Renal cortical epithelial cell (primary cell): ENCODE measurements at places on chromosomes 2 and 18. TPM values are rescaled to one million over a fixed set of nuclear protein-coding genes. Genes with fewer than 3 reads are reported as not detected.

LOXHD1 gene
- not detected in 2 replicates for total RNA-seq

DNA sequence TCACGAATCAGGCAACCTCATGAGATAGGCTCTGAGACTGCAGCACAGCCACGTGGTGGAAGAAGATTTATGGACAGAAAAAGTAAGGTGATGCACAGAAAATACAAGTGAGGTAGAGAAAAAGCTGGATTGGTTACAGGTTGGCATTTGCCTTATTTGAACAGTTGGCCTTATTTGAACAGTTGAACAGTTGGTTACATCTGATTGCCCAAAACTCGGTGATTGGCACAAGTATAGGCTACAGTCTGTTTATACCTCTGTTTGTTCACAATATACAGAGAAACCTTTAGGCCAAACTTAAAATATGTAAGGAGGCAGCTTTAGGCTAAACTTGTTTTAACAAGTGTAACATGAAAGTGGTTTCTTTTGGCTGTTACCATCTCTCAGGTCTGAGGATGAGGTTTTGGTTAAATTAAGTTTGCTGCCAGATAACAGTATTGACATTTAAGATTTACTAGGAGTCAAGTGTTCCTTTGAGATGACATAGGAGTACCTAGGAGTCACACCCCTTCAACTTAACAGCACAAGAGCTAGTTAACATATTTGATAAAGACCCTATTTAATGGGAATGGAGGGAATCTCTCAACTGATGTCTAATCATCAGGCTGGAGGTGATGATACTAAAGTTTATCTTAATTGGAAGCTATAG lies 16.5 kb upstream of the GPR155 start:
- DNase-seq = no peak

DNA sequence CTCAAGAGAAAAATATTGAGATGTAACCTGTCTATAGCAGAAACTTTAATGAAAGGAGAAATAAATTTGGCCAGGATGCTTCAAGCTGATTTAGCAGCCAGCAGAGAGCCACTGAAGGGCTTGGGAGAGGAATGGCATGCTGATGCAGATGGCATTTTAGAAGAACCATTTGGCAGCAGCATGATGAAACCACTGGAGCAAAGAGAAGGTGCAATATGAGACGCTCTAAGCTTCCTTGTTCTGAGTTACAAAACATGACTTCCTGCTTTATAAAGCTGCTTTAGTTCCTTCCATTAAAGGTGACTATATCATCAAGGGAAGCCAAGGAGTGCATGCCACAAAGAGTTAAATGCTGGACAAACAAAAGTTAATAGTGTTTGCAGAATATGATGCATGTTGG lies 189.7 kb downstream of the PID1 start:
- DNase-seq = no peak

- DNase-seq = peak; percentile 35
Measured at GRCh38 chr2:188811522-188811921, 162.7 kb upstream of the COL3A1 start.

GRCh38 chr2:233501198-233502076 lies 65.1 kb downstream of the USP40 start:
- peak; percentile 48 for DNase-seq

DNA sequence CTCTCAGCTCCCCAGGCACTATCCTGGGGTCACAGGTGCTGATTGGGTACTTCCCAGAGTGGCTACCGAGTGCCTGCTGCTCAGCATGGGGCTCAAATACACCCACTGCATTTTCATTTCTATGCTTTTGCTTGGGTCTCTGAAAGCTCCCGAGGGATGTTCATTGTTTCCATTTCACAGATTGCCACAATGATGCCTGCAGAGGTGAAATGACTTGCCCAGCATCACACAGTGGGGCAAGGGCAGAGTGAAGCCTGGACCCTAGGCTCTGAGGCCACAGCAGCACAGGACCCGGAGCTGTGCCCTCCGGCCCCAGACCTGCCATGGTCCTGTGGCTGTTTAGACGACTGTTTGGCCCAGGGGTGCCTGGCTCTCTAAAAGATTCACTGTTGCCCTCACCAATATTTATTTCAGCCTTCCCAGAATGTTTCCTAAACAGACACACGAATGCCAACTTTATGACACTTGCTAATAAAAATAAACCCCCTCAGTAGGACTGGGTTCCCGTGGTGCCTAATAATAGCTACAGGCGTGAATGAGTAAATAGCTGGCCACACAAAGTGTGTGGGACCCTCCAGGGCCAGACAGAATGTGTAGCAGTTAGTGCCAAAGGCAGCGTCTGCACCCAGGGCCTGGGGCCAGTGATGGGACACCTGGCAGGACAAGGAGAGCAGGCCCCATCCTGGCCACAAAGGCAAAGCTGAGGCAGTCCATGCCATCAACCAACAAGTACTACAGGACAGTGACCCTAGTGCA lies 11.5 kb upstream of the ST8SIA5 start:
- DNase-seq = no peak

DNA sequence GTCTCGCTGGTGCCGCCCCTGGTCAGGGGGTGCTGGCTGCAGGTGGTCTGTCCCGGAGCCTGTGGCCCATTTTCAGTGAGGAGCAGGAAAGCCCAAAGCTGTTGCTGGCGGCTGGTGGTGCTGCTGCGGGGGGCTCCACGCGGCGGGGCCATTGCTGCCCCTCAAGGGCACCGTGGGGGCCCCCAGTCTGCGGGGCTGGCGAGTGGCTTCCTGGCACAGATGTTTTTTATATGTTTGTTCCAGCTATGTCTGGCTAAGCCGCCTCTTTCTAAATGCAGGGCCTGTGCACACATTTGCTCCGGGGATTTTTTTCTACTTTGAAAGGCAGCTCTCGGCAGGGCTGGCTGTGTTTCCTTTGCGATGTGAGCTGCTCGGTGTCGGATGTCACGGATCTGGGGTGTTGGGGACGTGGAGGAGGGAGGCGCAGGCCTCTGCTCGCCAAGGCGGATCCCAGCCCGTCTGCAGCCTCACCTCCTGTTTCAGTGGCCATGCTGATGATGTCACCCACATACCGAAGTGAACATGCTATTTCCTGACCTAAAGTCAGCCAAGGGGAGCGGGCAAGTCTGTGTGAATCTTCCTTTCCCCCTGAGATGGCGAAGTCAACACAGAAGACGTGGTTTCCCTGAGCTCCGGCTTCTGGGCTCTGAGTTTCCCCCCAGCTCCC lies 112.0 kb upstream of the CTDP1 start:
- peak; percentile 57 for DNase-seq

- peak; percentile 87 for DNase-seq
Measured at GRCh38 chr18:61896757-61897156, 4.0 kb upstream of the RNF152 start.

DNA sequence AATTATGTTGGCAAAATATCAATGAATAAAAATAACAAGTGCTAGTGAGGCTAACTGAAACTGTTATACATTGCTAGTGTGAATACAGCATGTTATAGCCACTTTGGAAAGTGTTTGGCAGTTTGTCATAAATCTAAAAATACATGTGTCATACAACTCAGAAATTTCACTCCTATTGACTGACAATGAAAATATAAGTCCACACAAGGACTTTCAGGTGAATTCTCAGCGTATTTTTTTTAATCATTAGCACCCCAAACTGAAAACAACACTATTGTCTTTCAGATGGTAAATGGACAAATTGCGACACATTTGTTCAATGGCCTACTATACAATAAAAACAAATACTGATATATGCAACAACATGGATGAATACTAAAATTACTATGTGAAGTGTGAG lies 884.8 kb downstream of the TRIB2 start:
- DNase-seq = no peak

DNA sequence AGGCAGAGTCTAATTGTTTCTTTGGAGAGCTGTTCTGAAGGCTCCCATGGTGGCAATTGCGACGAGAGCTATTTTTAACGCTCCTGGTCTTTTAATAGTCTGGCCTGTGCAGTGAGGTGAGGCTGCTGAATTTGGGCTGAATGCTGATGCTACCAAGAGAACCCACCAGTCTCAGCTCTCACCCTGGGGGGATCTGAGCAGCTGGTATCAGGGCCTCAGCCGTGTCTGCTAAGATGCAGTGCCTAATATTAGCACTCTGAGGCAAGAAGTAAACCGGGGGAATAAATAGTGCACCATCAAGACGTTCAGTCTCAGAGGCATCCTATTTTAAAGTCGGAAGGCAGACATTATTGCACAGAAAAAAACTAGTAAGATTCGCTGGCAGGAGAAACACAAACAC lies 214.8 kb upstream of the PID1 start:
- no peak for DNase-seq

FAM237A gene
- total RNA-seq = not detected in 2 replicates

GRCh38 chr2:157441072-157441454 lies 2.8 kb downstream of the CYTIP start:
- DNase-seq = peak; percentile 76

- DNase-seq = no peak
Measured at GRCh38 chr2:162992828-162993227, 154.3 kb upstream of the KCNH7 start.

UNC50 gene
- 42.5 and 68.1 TPM in 2 replicates for total RNA-seq

GRCh38 chr18:44778788-44779187 lies 98.1 kb downstream of the SETBP1 start:
- DNase-seq = peak; percentile 27

DNA sequence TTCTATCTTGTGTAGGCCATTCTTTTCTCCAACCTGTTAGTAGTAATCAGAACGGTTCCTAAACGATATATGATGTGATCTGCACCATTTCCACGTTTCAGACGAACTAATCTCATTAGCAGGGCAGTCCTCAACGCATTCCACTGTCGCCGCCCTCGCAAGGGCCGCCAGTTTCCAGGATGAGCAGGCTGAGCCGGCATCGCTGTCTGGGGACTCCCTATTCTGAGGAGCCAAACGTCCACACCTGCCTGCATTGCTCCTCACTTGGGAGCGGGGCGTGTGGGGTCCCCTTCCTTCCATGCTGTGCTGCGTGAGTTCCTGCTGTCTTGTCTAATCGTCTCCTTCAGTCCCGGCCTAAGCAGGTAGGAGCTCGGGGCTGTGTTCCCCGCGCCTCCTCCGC lies 76.6 kb downstream of the PSMG2 start:
- DNase-seq = no peak

DNA sequence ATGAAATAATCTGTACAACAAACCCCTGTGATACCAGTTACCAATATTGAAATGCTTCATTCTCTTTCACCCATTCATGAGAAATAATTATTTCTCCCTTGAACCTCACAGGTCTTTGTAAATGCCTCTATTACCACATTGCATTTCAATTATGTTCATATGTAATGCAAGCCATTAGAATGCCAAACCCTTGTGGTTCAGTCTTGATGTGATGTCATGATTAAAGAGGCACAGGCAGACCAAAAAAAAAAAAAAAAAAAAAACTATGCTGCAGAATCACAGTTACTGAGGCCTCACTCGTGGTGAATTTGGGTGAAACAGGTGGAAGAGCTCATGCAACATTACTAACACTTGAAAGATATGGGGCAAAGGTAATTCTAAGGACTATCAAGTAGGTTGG lies 9.4 kb upstream of the EPG5 start:
- no peak for DNase-seq

SLC23A3 gene
- total RNA-seq = 1.0 and 1.6 TPM in 2 replicates

NGEF gene
- total RNA-seq = 0.35 and 0.75 TPM in 2 replicates

KCNG2 gene
- total RNA-seq = 0.20 TPM in 1 of 2 replicates, not detected in the other

DNA sequence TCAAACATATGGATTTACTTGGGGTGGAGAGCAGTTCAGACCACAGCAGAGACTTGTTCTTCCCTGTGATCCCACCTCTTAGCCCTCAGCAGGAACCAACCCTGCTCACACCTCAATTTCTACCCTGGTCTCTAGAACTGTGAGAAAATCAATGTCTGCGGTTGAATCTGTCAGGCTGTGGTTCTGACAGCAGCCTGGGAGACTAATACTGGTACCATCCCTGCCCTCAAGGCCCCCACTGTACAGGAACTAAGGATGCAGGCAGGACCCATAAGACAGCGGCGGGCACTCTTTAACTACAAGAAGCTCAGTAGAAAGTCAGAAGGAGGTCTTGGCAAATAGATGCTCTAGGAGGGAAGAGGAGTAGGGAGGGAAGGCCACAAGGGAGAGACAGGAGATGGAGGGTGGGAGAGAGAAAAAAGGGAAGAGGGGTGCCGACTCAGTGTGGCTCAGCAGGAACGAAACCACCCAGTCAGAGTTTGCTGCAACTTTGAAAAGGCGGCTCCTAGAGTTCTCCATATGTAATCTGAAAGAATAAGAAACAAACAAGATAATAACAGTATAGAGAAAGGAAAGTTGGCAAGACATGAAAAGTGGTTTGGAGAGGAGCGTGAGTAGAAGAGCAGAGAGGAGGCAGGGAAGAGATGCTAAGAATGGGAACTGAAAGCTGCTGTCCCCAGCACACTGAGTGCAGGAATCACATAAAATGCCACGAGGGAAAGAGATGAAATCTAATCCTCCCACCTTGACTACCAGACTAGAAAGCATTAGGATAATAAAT lies 323.9 kb upstream of the ID2 start:
- no peak for DNase-seq

DNA sequence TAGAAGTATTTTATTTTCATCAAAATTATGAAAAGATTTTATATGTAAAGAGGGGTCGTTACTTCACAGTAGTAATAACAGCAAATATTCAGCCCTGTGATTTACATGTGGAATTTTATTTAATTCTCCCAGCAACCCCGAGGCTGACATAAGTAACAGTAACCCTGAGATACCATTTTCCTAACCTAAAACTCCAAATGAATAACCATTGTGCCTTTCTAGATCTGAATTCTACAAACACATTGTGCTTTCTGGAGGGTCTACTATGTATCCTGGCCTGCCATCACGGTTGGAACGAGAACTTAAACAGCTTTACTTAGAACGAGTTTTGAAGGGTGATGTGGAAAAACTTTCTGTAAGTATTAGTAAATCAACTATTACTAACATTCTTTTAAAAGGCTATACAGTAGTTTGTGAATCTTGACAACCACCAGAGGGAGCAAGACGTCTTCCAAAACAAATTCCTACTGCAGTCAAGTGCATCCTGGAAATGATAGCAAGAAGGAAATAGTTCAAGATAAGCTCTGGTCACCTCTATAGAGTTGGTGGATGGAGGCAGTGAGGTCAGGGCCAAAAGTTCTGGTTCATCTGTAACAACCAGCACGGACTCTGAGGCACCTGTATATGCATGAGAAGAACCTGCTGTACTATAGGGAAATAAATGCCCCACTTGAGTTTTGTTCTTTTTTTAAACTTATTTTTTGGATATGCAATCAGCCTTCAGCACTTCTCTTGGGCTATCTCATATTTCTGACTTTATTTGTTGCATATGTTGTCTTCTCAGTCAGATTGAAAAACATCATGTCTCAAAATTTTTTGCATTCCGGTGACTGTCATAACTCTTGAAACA lies 37.4 kb downstream of the ACTR2 start:
- peak; percentile 87 for DNase-seq

- no peak for DNase-seq
Measured at GRCh38 chr2:119691189-119691588, 12.2 kb downstream of the TMEM177 start.

DBI gene
- 103 and 126 TPM in 2 replicates for total RNA-seq

PIGN gene
- total RNA-seq = 58.5 and 76.8 TPM in 2 replicates

- no peak for DNase-seq
Measured at GRCh38 chr2:181859123-181859522, 32.4 kb upstream of the ITPRID2 start.
